ENCODE measurements at places on chromosomes 12 and 14.

- no peak for DNase-seq
Observed at GRCh38 chr14:84991021-84991420, 538.9 kb upstream of the FLRT2 start.

DNA sequence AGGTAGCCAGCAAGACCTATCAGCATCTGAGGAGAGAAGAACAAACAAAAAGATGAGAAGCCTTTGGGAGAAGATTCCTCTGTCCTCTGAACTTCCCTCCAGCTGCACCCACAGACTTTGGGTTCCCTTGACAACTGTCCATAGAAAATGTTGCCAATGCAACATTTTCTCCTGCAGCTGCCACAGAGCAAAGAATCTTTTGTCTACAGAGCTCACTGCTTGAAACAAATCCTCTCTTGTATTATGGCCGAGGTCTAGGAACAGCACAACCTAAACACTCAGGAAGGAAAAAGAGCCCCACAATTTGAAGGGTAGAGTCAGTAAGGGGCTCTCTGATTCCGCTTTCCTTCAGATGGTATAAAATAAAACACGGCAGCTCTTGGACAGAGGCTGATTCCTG is 14.3 kb downstream of the POMT2 start:
- no peak for DNase-seq

DNA sequence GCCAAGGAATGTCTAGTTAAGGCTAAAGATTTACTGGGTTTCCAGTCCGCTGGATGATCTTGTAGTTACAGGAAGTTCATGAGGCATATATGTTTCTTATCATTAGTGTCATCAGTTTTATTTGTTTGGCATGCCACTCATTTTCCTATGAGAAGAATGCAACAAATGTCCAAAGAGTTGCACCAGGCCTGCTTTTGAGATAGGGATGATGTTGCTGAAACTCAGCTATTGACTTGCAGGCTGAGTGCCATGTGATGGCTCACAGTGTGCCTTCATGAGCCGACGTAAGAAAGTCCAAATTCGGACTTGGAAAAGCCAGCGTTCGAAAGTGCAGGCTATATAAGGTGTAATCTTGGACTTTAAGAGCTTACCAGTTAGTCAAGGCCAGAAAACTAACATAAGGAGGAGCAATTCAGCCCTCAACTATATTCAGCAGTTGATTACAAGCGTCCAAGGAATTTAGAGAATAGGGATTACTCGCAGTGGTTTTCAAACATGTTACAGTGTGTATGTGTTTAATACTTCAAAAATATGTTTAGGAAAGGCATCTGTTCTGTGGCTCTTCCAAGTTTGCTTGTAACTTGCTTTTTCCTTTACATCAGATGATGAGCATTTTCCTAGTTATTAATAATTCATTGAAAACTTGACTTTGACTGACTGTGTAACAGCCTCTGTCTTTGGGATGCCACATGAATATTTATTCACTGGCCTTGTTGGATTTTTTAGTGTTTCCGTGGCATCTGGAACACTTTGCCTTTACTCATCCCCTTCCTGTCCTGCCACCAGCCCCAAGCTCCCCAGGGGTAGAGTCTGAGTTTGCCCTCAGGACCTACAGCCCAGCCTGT is 101.3 kb downstream of the LGMN start:
- no peak for DNase-seq

DNA sequence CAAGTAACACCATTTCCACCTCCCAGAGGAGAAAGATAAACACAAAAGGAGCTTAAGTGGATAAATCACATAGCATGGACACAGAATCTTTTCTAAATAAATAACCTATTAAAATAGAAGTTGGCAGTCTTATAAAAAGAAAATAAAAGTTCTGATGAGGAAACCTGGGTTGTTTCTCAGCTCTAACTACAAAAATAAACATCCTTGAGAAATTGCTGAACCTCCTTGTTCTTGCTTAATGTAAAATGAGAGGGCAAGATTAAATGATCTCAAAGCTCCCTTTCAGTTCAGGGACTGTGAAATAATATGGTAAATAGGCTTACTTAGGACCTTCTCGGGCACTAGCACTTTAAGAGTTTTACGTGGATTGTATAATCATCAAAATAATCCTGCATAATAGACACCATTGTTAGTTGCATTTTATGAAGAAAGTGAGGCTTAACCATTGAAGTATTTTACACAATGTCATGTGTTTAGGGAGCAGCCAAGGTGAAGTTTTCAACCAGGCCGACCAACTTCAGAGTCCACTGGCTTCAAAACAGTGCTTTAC is 214.0 kb upstream of the NOVA1 start:
- DNase-seq = no peak

- no peak for DNase-seq
Observed at GRCh38 chr14:39451811-39452210, 19.6 kb upstream of the FBXO33 start.

DNA sequence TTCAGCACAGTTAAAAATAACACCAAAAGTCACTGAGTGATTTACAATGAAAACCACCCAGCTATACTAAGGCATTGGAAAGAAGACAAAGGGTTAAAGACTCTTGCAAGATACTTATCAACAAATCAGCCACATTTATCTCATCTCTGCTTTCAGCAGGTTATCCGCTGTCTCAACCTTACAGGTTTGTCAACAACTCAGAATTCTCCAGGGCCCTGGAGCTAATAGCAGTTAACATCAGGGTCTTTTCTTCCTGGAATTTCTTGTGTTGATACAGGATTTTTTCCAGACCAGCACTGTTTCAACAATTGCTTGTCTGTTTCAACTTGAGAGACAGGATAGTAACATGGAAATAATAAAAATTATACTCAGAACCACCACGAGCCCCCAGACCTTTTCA is 3.5 kb downstream of the PKP2 start:
- DNase-seq = no peak

GRCh38 chr14:75232597-75232996 is 46.0 kb upstream of the FOS start:
- no peak for DNase-seq

DNA sequence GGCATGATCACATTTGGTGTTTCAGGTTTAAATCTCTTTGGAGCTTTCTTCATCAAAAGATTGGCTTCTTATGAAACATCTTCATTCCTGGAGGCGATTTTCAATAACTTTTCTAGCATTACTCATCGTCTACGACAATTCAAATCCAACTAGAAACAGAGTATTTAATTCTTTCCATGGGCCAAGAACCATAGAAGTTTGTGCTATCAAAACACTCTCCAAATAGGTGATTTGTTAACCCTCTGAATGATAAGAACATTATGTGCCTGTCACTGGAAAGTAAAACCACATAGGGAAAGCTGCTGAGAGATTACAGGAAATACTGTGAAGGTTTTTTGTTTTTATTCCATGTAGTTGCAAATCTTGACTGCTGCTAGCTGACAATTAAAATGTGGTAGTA is 6.9 kb upstream of the DCN start:
- DNase-seq = no peak

GRCh38 chr14:64244279-64244678 is 49.9 kb downstream of the ESR2 start:
- no peak for DNase-seq

GRCh38 chr12:66709893-66710292 is 31.0 kb upstream of the GRIP1 start:
- DNase-seq = no peak

- no peak for DNase-seq
Observed at GRCh38 chr12:61213646-61214045, 1046.6 kb upstream of the USP15 start.

GRCh38 chr14:69260861-69261564 is 1.1 kb downstream of the GALNT16 start:
- peak; percentile 82 for DNase-seq

DNA sequence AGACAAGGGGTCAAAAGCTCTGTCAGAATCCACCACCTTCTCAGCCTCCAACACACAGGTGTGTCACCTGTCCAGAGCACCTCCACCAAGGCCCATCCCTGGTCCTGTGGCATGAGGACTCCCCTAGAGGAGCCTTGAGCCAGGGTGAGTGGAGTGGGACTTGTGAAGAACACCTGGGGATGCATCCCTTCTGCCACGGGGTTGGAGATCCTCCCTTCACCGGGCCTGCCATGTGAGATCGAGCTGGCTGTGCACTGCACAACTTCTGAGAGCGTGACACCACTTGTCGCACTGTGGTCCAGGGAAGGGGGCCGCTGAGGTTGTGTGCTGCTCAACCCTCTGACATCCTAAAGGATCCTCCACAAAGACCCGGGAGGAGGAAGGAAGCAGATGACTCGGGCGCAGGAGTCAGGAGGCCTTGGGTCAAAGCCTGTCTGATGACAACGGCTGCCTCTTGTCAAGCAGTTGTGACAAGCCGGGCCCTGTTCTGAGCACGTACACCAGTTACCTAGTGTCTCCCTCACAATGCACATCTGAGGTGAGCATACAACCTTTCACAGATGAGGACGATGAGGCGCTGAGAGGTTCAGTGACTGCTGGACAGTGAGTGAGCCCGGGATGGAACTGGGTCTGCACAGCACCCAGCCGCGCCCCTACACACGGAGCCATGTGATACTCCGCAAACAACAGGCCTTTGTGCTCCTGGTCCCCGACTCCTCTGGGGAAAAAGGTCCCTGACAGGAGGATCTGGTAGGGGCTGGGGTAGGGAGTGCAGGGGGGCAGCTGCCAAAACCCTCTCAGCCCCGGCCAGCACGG is 35.6 kb downstream of the CHGA start:
- DNase-seq = no peak

- DNase-seq = no peak
Observed at GRCh38 chr12:107411792-107412535, 273.6 kb upstream of the PWP1 start.

DNA sequence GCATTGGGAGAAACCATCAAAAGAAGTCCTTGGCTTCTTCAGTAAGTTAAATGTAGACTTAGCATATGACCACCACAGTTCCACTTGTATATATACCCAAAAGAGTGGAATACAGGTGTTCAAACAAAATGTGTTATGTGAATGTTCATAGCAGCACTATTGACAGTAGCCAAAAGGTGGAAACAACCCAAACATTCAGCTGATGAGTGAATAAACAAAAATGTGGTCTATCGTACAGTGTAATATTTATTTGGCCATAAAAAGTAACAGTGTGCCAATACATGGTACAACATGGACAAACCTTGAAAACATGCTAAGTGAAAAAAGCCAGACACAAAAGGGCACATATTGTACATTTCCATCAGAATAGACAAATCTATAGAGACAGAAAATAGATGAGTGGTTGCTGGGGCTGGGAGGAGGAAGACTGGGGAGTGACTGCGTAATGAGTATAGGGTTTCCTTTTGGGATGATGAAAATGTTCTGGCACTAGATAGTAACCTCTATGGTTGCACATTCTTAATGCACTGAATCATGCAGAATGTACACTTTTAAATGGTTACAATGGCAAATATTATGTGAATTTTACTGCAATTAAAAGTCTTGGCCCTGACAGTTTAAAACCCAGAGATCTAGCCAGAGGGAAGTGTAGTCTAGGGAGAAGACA is 5.5 kb downstream of the ERP29 start:
- DNase-seq = no peak

- no peak for DNase-seq
Observed at GRCh38 chr14:46651526-46652144, at the start of gene RPL10L. TSS of gene RPL10L (minus strand) at chr14:46651781. CDS start at chr14:46651736, 45 bp downstream.

DNA sequence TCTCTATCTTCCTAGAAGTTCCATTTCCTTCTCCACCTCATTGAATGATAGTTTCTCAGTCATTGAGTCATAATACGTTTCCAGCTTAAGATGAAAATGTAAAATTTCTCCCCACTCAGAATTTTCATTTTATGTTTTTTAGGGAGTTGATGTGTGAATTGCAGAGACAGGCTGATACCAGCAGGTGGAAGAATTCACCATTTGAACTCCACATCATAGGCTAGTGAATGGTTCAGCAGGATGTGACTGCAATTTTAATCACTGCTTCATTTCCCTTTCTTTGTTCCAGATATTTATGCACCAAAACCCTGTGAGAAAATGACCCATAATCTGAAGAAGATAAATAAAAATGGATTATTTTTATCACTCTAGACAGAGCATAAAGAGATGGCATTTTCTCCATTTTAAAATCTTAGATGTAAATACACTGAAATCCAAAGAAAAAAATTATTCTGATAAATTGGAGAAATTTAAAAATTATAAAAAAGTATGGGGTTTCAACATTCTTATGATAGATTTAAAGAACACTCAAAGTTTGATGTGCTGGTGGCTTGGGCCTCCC is 10.6 kb upstream of the PYGL start:
- DNase-seq = no peak

DNA sequence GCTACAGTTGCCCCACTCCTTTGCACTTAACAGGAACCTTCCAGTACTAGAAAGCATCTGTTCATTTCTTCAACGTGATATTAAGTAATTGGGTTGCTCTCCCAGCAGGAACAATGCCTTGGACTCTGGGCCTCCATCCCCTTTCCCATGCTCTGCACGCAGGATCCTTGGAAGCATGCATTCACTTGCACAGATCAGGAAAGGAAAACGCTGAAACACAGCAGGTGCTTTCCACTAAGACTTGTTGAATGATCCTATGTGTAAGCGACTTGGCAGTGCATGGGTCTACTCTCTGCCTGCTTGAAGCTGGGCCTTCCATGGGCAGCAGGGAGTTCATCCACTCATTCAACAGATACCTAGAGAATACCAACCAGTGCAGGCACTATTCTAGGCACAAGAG is 2.3 kb downstream of the LTBP2 start:
- DNase-seq = no peak

- no peak for DNase-seq
Observed at GRCh38 chr12:52670961-52671360, 9.2 kb downstream of the KRT1 start.

DNA sequence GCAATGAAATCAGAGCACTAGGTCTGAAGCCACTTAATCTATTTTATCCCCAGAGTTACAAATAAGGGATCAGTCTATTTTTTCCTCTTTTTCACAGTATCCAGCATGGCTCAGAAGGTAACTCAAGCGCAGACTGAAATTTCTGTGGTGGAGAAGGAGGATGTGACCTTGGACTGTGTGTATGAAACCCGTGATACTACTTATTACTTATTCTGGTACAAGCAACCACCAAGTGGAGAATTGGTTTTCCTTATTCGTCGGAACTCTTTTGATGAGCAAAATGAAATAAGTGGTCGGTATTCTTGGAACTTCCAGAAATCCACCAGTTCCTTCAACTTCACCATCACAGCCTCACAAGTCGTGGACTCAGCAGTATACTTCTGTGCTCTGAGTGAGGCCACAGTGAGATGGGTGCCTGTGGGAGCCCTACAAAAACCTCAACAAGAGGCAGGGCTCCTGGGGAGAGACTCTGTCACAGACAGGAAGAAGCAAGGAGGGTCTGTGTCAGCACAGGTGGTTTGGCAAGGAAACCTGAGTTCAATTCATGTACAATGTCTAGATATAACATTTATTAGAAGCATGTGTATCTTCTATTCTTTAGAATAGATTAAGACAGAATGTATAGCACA is 334.3 kb upstream of the OR4E1 start:
- DNase-seq = no peak

- DNase-seq = no peak
Observed at GRCh38 chr14:68606176-68606575, 186.7 kb downstream of the ZFP36L1 start.

GRCh38 chr14:105666420-105666819 is 140.0 kb downstream of the TMEM121 start:
- DNase-seq = no peak

- no peak for DNase-seq
Observed at GRCh38 chr12:124563809-124564208, 3.6 kb downstream of the NCOR2 start.
